ENCODE measurements at places on chromosomes 13 and 19.

DNA sequence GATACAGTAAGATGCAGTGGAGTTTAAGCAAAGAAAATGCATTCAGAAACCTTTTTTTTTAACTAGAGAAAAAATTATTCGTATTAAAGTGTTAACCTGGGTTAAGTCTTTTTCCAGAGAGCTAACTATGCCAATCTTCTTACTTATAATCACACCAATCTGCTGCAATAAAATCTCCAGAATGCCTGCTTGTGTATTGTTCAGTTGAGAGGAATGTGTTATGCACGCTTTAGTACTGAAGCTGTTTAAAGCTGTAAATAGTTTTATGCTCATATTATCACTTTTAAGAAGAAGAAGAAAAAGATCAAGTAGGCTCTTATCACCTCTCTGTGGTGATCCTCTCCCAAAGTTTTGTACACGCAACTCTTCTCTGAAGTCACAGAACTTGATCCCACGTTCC, 528.7 kb downstream of the RFC3 start:
- DNase-seq: no peak

- peak; percentile 48 for DNase-seq
Measured at GRCh38 chr13:106589716-106590115, 21.8 kb upstream of the ARGLU1 start.

GRCh38 chr19:34172661-34173192, 423 bp downstream of the LSM14A start:
- DNase-seq: peak; percentile 27

DNA sequence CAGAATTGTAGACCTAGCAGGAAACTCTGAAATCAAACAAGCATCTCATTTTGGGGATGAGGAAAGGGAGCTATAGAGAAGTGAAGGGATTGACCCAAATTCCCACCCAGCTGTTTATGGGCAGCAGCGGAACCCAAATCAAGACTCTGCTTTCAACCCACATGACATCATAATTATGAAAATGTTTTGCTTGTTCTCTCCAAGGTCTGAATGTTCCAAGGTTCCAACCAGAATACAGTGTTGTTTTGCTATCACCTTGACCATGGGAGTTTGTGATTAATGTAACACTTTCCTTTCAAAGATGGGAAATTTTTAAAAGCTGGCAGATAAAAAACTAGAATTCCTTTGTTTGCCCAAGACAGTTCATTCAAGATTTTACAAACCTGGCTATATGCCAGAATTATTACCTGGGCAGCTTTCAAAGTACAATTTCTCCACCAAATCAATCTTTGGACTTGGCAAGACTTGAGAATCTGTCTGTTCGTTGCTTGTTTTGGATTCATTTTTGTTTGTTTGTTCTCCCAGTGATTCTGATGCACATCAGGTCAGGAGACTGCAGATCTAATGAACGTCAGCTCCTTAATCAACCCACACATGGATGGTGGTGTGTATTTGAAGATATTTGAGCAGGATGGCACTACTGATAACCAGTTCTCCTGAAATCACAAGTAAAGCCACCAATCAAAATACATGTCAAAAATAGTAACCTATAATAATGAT, 322.7 kb downstream of the FOXO1 start:
- no peak for DNase-seq

- no peak for DNase-seq
Measured at GRCh38 chr13:76621705-76622104, 264.5 kb downstream of the KCTD12 start.

- no peak for DNase-seq
Measured at GRCh38 chr19:49857061-49857837, 6.3 kb downstream of the PTOV1 start.

GRCh38 chr19:5123646-5124045, 154.7 kb downstream of the KDM4B start:
- no peak for DNase-seq

DNA sequence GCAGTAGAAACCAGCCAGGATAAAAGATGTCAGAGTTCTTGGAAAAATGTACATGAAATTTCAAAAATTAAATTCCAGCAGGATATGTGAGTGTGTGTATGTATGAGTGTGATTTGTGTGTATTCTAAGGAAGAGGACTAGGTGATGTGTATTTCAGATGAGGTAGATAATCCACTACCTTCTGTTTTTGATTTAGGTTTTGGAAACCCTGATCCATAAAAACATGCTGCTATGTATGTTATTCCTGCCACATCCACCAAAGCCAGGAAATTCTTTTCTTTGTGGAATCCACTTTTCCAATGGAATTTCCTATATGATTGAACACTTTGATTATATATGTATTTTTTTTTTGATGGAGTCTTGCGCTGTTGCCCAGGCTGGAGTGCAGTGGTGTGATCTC, 276.9 kb downstream of the UQCRFS1 start:
- DNase-seq: no peak

DNA sequence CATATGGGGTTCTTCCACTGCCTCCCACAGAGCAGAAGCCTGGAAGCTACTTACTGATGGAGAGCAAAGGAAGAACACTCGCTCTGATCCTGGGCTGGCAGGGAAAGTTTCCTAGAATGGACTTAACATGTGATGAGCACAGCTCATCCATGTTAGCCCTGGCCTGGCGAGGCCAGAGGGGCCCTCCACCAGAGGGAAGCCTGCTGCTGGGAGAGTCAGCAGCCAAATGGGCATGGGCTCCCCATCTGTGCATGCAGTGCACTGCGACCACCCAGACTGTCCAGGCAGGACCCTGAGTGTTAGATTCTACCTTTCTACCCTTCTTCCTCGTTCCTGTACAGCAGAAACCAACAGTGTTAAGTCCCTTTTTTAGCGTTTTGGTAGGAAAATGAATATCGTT, 8.9 kb downstream of the HNRNPUL1 start:
- no peak for DNase-seq

DNA sequence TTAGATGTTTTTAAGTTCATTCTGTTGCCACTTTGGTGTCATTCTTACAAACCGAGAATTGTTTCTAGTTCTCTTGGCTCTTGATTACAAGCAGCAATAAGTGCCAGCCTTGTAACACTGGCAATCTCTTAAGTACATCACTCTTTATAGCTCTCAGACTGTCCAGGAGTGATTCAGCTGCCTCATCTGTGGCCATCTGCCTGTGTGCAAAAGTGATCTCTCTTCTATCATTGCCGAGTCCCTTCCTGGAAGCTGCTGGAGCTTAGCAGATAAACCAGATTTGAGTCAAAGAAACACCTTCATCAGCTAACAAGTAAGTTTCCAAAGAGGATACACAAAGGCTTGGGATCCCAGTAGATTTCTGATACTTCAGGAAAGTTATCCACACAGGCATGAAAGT, 23.2 kb downstream of the STOML3 start:
- no peak for DNase-seq

DNA sequence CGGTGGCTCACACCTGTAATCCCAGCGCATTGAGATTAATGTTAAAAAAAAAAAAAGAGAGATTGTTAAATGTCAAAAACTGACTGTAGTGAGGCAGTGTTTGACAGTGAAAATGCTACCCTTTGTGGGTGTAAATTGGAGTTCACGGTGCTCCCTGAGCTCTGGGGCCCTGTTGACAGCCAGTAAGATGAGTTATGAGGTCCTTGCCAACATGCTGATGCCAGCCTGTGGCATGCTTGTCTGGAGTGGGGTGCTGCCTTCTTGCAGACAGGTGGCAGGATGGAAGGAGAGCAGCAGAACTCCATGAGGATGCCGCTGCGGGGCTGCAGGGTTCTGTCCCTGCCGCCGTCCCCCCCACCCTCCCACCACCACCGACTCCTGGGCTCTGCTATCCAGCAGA, 25.9 kb downstream of the PRAM1 start:
- no peak for DNase-seq

GRCh38 chr13:112859817-112860190, 109.2 kb upstream of the MCF2L start:
- peak; percentile 75 for DNase-seq

- no peak for DNase-seq
Measured at GRCh38 chr13:40016953-40017660, 361.6 kb downstream of the COG6 start.

DNA sequence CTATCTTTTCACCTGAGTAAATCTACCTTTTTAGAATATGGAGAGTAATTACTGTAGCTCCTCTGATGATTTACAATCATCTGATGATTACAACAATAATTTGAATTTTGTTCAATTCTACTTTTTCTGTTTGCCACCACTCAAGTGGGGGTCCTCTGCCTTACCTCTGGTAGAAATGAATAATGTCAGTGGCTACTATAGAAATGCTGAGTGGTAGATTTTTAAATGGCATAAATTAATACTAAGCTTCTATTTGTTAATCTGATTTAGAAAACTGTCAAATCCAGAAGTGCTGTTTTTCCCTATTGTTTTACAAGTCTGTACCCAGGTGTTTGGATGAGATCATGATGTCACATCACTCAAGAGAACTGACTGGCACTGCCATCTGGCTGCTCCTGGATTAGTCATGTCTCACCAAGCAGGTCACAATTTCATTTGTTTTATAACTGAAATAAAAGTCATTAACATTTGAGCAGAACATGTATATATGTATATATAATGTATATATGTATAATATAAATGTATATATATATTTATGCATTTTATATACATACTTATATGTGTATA, 494.8 kb downstream of the TBC1D4 start:
- no peak for DNase-seq

DNA sequence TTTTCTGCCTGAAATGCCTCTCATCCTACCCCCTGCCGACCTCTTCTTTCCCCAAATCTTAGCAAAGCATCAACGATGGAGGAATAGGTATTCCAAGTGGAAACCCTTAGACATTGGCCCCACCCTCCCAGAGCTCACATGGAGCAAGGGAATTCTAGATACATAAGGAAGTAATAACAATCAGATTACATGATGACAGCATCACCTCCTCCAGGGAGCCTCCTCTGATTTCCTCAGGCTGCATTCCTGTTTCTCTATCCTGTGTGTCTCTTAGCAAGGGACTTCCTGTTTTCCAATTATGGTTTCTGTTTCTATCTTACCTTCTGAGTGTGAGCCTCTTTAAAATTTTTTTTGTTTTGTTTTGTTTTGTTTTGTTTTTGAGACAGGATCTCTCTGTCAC, 246.6 kb downstream of the TSHZ3 start:
- no peak for DNase-seq

GRCh38 chr13:28411831-28412353, 83.0 kb downstream of the FLT1 start:
- peak; percentile 16 for DNase-seq

DNA sequence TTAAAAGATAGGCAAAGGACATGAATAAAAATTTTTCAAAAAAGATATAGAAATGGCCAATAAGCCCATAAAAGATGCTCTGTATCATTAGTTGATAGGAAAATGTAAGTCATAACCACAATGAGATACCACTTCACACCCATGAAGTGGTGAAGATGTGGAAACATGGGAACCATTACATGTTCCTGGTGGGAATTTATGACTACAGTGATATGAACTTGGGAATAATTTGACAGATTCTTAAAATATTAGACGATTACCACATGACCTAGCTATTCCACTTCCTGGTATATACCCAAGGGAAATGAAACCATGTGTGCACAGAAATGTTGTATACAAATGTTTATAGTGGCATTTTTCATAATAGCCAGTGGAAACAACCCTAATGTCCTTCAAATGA, 232.2 kb downstream of the GGACT start:
- no peak for DNase-seq

GRCh38 chr13:42348576-42348975, 76.6 kb downstream of the AKAP11 start:
- no peak for DNase-seq

GRCh38 chr19:19061506-19061905, 2.3 kb upstream of the SLC25A42 start:
- no peak for DNase-seq

GRCh38 chr19:39136225-39136940, 10.8 kb downstream of the PAK4 start:
- DNase-seq: no peak

DNA sequence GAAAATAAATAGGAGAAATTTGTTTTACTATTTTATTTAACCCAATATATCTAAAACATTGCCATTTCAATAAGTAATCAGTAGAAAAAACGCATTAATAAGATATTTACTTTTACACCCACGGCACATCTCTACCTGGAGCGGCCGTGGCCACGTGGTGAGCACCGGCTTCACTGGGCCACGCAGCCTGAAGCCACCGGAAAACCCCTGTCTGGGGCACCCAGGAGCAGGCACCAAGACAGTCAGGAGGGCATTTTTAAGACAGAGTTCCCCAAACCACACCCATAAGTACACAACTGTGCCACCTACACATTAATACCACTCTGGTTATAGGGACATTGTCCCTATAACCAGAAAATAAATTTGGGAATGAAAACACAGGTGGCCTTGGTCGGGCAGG, 80.9 kb downstream of the SPACA7 start:
- DNase-seq: no peak

- peak; percentile 98 for DNase-seq
Measured at GRCh38 chr19:58543826-58544590, at the start of gene TRIM28. Gene TRIM28, plus strand, starts transcription at chr19:58544064. Its CDS starts 694 bp downstream, at chr19:58544758.

DNA sequence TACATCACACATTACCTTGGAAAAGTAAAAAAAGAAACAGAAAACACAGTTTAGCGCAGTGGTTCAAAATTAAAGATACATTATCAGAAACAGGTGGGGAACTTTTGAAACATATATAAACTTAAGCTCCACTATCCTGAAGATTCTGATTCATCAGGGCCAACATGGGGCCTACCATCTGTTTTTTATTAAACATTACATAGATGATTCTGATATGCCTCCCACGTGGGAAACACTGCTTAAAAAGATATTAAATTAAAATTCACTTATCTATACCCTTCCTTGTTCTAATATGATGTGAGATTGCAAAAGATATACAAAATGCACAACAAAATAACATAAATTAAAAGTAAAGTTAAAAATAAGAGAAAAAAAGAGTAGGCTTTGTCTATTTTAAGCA, 125.0 kb downstream of the VWA8 start:
- peak; percentile 39 for DNase-seq

- DNase-seq: no peak
Measured at GRCh38 chr19:55697069-55697440, 22.0 kb downstream of the EPN1 start.

- DNase-seq: no peak
Measured at GRCh38 chr19:41001243-41001971, 10.3 kb downstream of the CYP2B6 start.

DNA sequence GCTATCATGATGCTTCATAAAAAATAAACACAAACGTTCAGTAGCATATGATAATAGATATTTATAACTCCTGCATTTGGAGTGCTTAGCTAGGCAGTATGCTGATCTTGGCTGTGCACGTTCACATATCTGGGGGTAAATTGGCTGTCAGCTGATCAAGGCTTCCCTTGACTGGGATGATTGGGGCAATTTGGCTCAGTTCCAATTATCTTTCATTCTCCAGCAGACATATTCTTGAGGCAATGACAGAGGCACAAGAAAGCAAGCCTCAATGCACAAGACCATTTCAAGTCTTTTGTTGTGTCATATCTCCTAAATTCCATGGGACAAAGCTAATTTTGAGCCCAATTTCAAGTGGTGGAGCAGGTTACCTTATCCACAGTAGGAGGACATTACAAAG, 142.0 kb downstream of the DLEU7 start:
- no peak for DNase-seq

Data from brain microvascular endothelial cell (primary cell).